ENCODE measurements at places on chromosomes 6 and 20.

DNA sequence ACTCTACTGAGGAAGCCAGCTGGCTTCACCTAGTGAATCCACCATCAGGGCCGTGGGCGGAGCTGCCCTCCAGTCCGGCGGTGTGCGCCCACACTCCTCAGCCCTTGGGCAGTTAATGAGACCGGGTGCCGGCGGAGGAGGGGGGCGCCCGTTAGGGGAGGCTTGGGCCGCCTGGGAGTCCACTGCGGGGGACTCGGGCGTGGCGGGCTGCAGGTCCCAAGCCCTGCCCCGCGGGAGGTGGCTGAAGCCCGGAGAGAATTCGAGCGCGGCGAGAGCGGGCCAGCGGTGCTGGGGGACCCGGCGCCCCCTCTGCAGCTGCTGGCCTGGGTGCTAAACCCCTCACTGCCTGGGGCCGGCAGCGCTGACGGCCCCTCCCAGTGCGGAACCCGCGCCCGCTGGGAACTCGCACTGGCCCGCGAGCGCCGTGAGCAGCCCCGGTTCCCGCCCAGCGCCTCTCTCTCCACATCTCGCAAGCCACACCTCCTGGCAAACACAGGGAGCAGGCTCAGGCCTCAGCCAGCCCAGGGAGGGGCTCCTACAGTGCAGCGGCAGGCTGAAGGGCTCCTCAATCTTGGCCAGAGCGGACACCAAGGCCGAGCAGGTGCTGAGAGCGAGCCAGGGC, 38.4 kb upstream of the GCNT2 start:
- no peak for DNase-seq

DNA sequence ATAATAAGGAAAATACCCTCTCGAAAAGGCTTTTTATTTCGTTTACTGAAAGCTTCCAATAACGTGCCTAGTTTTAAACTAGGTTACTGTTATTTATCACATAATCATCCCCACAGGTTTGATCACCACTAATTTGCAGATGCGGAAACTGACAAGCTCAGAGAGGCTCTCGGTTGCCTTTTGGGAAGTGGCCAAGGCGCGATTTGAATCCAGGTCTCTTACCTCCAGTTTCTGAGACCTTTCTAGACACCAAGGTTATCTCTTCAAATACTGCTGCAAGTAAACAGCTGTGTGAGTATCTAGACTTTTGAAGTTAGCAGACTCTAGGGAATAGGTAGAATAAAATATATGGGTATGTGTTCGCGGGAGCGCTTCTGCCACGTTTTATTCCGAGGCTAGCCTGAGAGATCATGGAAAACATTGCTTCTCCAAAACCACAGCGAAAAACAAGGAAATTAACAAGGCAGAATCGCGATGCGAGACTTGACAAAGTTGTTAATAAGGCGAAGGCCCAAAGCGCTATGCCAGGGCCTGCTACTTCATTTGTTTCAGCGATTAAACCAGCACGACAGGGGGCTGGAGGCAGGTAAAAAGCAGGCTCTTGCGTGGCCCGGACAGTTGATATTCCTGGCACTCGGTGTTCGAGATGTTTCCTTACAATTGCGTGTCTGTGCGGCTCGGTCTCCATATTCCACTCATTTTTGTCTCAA, 1.8 kb upstream of the JARID2 start:
- DNase-seq: no peak

GRCh38 chr20:1298888-1299511, 29.9 kb downstream of the SDCBP2 start:
- no peak for DNase-seq

- no peak for DNase-seq
Measured at GRCh38 chr6:16733085-16733484, 28.2 kb downstream of the ATXN1 start.

DNA sequence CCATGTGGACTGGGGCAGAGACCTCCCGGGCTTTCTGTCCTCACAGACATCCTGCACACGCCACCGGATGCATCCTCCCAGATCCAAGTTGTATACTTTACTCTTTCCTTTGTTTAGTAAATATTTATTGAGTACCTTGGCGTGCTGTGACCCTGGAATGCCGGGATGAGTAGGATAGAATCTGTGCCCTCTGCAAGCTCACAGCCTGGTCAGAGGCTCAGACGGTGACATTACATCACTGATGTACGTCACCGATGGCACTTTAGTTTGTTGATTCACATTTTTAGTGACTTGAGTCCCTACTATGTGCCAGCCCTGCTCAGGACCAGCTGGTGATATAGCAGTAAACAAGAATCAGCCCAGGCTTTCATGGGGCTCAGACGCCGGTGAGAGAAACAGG, 32.9 kb downstream of the SIRPA start:
- no peak for DNase-seq

DNA sequence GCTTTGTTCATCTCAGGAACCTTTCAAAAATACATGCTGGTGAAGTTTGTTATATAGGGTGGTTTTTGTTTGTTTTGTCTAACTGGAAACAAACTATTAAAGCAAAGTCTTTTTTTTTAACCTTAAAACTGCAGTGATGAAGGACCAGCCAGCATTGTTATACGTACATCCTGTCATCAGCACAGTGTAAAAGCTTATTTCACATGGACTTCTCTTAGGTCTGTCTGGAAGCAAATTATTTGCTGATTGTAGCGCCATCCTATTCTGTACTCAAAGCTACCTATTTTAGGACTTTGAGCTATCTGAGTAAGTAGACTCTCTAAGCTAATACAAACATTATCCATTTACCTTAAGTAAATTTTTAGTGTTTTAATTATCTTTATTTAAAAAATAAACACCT, 61.7 kb downstream of the SNX9 start:
- no peak for DNase-seq

GRCh38 chr6:148464319-148465010, 121.8 kb downstream of the SASH1 start:
- DNase-seq: peak; percentile 61

DNA sequence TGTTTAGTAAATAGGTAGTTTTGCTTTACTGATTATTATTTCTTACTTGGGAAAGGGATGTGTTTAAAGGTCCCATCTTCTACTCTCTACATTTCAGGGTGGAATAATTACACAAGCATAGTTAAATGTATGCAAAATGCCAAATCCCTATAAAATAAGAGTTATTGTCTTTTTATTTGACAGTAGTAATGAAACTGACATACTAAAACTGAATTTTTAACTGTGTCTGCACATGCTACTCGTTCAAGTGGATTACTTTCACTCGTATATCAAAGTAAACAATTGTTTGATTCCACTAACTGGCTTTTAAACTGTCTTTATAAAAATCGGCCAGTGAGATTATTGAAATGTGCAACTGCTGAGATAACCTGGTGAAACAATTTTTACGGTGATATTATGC, 602.9 kb upstream of the ADGRB3 start:
- DNase-seq: no peak

GRCh38 chr6:16921399-16922110, 160.3 kb upstream of the ATXN1 start:
- DNase-seq: peak; percentile 94

DNA sequence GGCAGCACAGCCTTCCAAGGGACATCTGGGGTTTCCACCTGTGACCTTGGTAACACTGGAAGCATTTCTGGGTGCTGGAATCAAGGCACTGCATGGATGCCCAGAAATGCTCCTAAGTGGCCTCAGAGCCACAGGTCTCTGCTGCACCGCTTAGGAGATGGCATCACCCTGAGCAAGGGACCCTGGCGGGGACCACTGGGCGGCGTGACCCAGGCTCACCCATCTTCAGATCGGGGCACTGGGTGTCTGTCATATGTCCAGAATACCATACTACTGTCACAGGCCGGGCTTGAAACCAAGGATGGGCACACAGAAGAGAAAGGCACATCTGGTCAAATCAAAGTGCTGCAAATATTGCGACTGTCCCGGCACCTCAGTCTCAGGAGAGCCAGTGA, 45.9 kb downstream of the SSR1 start:
- DNase-seq: no peak

DNA sequence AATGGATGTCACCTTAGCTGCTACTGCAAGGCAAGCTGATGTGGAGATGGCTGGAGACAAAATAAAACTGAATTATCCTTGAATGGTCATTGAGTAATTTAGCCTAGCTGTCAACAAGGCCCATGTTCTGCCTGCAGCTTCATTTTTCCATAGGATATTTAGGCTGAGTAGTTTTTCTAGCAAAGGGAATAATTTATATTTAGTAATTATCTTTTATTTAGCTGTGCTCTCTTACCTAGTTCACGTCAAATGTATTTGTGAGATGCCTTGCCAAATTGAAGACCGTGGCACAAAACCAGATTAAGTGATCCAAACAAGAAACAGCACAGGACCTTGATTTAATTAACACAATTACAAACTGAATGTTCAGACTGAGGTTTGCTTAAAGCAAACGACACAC, 77.4 kb upstream of the CEP162 start:
- no peak for DNase-seq

DNA sequence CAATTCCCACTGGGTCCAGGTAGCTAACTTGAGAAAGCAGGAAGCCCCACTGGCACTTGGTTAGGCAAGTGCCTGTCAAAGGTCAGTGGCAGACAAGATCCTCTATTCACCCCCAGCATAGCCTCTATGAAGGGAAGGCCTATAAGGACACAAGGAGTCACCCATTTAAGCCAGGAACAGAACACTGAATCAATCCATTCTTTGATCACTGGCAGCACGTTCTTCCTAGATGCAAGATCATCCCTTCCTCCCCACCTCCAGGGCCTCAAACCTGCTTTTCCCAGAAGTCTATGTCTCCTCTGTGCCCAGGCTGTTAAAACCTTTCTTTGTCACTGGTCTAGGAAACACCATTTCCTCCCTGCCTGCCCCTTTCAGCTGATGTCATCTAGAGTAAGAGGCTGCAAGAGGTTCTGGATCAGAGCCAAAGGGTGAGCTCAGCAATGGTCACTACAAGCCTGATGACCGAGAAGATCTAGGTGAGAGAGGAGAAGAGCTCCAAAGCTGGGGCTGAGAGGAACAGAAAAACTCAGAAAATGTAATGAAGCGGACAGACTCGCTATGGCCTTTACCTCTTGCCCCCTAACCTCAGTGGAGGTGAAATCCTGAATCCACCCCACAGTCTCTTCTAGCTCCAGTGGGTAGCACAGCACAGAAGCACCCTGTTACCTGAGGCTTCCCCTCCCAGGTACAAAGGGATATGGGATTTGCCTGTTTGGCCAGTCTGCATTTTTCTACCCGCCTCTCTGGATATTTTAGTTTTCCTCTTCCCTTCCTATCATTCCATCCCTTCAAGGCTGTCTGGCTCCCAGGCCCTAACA, 1.8 kb downstream of the GTPBP2 start:
- DNase-seq: peak; percentile 93

DNA sequence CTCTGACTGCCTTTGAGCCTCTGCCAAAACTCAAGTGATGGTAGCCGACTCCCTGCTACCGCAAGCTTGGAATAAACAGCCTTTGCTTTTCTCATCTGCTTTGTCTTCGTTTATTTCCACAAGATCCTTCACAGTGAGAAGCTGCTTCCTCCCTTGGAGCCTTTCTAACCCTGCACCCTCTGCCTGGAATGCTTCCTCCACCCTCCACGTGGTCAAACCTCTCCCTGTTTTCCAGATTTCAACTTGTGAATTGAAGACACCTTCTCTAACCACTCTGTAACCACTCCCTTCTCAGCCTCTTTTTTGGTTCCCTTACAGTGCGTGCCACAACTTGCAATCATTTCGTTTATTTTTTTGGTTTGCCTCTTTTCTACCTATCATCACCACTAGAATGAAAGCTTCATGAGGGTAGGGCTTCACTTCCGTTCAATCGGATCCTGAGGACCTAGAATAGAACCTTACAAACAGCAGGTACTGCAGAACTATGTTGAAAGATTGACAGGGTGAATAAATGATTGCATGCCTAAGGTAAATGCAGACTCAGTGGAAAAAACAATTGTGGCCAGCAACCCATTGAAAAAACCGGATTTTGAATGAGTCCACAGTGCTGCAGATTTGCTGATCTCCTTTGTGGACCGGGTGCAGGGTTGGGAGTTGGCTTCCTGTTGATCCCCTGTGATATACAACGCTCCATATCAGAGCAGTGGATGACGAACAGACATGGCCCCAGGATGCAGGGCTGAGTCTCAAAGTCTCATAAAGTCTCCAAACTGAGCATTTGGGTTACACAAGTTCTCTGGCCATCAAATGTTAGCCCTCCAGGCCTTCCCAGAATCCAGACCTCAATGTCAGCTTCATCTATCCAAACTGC, 51.0 kb upstream of the HIVEP1 start:
- DNase-seq: no peak

GRCh38 chr6:88848870-88849269, 114.5 kb downstream of the RNGTT start:
- no peak for DNase-seq

- DNase-seq: peak; percentile 72
Measured at GRCh38 chr6:136069119-136069518, 181.0 kb downstream of the MTFR2 start.

DNA sequence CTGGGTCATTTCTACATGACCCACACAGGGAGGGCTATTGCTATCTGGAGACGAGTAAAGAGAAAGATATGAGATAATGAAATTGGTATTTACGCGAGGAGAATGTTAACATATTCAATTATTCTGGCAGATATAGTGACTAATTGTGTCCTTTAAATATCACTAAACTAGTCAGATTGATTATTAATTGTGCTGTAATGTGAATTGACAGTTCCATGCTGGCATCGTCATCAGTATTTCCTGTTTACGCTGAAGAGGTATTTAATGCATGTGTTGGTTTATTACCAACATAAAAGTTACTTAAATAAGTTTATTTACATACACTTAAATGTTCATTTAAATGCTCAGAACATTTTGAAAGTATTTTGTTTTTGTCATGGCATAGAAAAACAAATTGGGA, 35.7 kb upstream of the OGFRL1 start:
- DNase-seq: no peak

DNA sequence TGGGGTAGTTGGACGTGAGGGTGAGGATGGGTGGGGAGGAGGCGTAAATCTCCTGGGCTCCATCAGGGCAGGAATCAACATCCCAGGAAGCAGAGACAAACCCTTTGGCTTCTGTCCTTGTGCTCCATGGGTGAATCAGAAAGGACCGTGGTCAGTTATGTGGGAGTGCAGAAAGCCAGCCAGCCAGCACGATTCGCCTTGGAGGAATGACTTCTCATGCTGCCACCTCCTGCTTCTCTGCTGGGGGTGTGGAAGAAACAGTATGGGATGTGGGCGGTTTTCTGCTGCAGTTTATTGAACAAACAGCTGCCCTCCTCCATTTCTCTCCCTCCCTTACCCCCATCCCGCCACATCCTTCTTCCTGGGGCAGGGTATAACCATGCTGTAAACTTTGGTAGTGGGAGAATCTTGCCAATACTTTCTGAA, 214.5 kb downstream of the SOX4 start:
- peak; percentile 30 for DNase-seq

DNA sequence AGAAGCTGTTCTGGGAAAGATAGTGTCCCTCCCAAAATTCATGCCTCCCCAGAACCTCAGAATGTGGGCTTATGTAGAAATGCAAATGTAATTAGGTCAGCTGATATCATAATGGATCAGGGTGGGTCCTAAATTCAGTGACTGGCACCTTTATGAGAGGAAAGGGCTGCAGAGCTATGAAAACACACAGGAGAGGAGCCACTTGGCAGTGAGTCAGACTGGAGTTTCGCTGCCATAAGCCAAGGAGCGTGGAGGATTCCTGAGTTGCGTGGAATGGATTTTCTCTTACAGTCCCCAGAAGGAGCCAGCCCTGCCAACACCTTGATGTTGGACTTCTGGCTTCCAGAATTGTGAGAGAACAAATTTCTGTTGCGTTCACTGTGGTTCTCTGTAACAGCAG, 249.8 kb upstream of the PMEPA1 start:
- no peak for DNase-seq
